ENCODE measurements at places on chromosomes 2 and 18. TPM values are rescaled to one million over a fixed set of nuclear protein-coding genes. Genes with fewer than 3 reads are reported as not detected.

GRCh38 chr18:809985-810642, 1.9 kb downstream of the YES1 start:
- H3K4me3 ChIP-seq, result peak overlapping the region; percentile 91
- DNase-seq, result peak; percentile 43
- H3K27ac ChIP-seq, result peak overlapping the region; percentile 17
- H3K27me3 ChIP-seq, result peaks cover 15% of the 10 kb centered on the region
- peaks cover 38% of the 10 kb centered on the region for H3K4me1 ChIP-seq

GRCh38 chr2:169452080-169452479, 27.2 kb upstream of the BBS5 start:
- H3K27me3 ChIP-seq, result no peaks in the 10 kb centered on the region
- DNase-seq, result peak; percentile 27
- no peaks in the 10 kb centered on the region for H3K36me3 ChIP-seq
- H3K4me3 ChIP-seq, result no peak overlapping the region

GRCh38 chr2:117832905-117833613, 18.6 kb downstream of the DDX18 start:
- peaks cover 11% of the 10 kb centered on the region for H3K4me1 ChIP-seq
- H3K27ac ChIP-seq, result no peak overlapping the region
- H3K27me3 ChIP-seq, result no peaks in the 10 kb centered on the region
- peaks cover 48% of the 10 kb centered on the region for H3K36me3 ChIP-seq

GRCh38 chr2:230696670-230697069, 16.0 kb upstream of the CAB39 start:
- H3K27me3 ChIP-seq, result no peaks in the 10 kb centered on the region
- no peaks in the 10 kb centered on the region for H3K36me3 ChIP-seq
- no peak overlapping the region for H3K27ac ChIP-seq
- H3K4me3 ChIP-seq, result no peak overlapping the region
- no peak for DNase-seq

- H3K27me3 ChIP-seq, result no peaks in the 10 kb centered on the region
- no peak overlapping the region for H3K27ac ChIP-seq
- no peak for DNase-seq
- H3K4me1 ChIP-seq, result no peaks in the 10 kb centered on the region
- H3K36me3 ChIP-seq, result no peaks in the 10 kb centered on the region
These were observed 57.0 kb upstream of the CYRIA start for GRCh38 chr2:16722677-16723076.

- H3K27ac ChIP-seq, result no peak overlapping the region
- DNase-seq, result no peak
- no peaks in the 10 kb centered on the region for H3K36me3 ChIP-seq
- H3K4me1 ChIP-seq, result no peaks in the 10 kb centered on the region
- H3K4me3 ChIP-seq, result no peak overlapping the region
- no peaks in the 10 kb centered on the region for H3K27me3 ChIP-seq
These were observed 317.7 kb downstream of the RDH14 start for GRCh38 chr2:18242716-18243115.

- peaks cover 2% of the 10 kb centered on the region for H3K27me3 ChIP-seq
- no peaks in the 10 kb centered on the region for H3K36me3 ChIP-seq
- DNase-seq, result no peak
These were observed 41.1 kb downstream of the UPP2 start for GRCh38 chr2:158142568-158143332.

DNA sequence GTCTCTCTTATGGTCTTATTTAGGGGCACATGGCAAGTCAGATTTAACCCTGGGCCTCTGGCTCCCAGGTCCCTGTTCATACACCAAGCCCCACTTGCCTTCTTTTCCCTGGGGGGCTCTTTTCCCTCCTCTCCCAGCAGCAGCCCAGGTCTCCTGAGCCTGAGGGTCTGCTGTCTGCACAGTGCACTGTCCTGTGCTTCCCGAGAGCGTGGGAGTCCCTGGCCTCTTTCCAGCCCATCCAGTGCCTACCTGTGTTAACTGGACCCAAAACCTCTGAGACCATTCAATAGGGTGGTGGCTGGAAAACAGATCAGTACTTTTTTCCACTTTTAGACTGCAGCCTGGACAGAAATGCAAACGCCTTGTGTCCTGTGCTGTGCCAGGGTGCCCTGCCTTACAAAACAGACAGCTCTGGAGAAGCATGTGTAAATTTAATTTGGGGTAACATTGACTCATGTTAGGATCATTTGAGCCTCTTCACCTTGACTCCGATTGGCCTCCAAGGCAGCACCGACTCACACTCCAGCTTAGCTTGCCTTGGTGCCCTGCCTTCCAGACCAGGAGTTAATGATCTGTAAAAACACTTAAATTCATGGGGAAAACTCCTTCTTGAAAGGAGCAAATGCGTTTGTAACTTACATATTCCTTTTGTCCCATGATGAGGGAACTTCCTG, 34.3 kb downstream of the TWIST2 start:
- H3K4me3 ChIP-seq, result no peak overlapping the region
- H3K27me3 ChIP-seq, result no peaks in the 10 kb centered on the region
- H3K4me1 ChIP-seq, result no peaks in the 10 kb centered on the region
- no peak for DNase-seq

DNA sequence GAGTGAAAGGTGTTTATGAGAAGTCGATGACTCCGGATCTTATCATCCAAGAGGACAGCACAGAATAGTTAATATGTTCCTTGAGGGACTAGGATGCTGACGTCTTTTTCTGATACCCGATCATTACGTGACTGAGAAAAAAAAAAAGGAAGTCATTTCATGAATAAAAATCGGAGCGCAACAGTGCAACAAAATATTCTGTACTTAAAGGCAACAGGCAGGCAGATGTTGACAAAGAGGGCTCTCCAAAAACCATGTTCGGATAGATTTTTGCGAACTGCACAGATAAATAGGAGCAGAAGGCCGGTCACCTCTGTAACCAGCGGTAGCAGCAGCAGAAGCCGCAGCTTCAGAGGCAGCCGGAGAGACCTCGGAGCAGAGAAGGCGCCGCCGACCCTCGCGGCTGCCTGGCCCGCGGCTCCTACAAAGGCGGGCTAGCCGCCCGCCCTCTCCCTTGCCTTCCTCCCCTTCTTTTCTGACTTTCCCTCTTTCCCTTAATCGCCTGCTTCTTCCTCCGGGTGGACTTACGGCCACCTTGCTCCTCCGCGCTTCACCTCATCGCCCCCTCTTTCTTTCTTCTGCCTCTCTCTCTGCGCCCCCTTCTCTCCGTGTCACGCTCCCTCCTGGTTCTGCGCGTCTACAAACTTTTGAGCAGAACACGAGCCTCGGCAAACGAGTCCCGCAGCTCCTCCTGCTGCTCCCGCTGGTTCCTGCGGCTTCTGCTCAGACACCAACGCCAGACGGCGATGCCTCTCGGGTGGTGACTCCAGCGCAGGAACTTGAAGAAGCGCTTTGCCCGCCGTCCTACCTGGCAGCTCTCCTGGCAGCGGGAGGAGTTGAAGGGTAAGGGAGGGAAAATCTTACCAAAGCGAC, at the start of gene ADCYAP1:
TSS of gene ADCYAP1 (plus strand) at position 654 of the 873 bp plus-strand sequence. CDS start 516 bp downstream, outside the sequence.
- no peaks in the 10 kb centered on the region for H3K36me3 ChIP-seq
- no peak for DNase-seq
- H3K4me3 ChIP-seq, result no peak within 1 kb of the TSS
- peaks cover 13% of the 10 kb centered on the region for H3K27me3 ChIP-seq
- peaks cover 24% of the 10 kb centered on the region for H3K4me1 ChIP-seq

GRCh38 chr2:19123556-19123955, 234.9 kb downstream of the OSR1 start:
- H3K27me3 ChIP-seq, result no peaks in the 10 kb centered on the region
- H3K27ac ChIP-seq, result no peak overlapping the region
- H3K4me3 ChIP-seq, result no peak overlapping the region
- H3K36me3 ChIP-seq, result no peaks in the 10 kb centered on the region

DNA sequence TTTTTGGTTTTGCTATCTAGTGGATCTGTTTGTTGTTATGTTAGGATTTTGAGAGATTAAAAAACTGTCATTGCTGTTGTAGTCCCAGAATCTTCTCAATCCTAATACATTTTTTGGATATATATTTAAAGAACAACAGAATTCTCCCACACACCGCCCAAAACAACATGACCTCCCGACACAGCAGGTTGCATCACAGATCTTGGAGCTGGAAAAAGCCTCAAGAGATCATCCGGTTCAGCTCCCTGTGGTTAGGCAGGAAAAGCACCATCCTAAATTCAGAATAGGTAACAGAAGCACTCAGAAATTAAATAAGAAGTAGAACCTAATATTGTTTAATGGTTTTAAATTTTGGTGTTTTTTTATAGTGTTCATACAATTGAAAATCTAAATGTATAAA, 251.4 kb upstream of the STON1 start:
- H3K36me3 ChIP-seq, result no peaks in the 10 kb centered on the region
- H3K4me1 ChIP-seq, result no peaks in the 10 kb centered on the region
- no peak overlapping the region for H3K4me3 ChIP-seq
- no peak overlapping the region for H3K27ac ChIP-seq

GRCh38 chr2:275466-275865, 10.7 kb downstream of the ACP1 start:
- no peaks in the 10 kb centered on the region for H3K4me1 ChIP-seq
- no peak overlapping the region for H3K27ac ChIP-seq
- peaks cover 91% of the 10 kb centered on the region for H3K36me3 ChIP-seq
- no peaks in the 10 kb centered on the region for H3K27me3 ChIP-seq
- H3K4me3 ChIP-seq, result no peak overlapping the region
- DNase-seq, result no peak

- no peaks in the 10 kb centered on the region for H3K27me3 ChIP-seq
- no peak overlapping the region for H3K4me3 ChIP-seq
- no peaks in the 10 kb centered on the region for H3K36me3 ChIP-seq
- H3K27ac ChIP-seq, result no peak overlapping the region
These were observed 540.7 kb downstream of the TNS1 start for GRCh38 chr2:217462121-217462520.

- no peaks in the 10 kb centered on the region for H3K27me3 ChIP-seq
- no peaks in the 10 kb centered on the region for H3K4me1 ChIP-seq
- H3K27ac ChIP-seq, result no peak overlapping the region
- no peak overlapping the region for H3K4me3 ChIP-seq
- H3K36me3 ChIP-seq, result no peaks in the 10 kb centered on the region
These were observed 69.1 kb upstream of the AFF3 start for GRCh38 chr2:100211521-100211920.

- H3K4me1 ChIP-seq, result no peaks in the 10 kb centered on the region
- no peak for DNase-seq
These were observed 848.0 kb downstream of the DPP10 start for GRCh38 chr2:115290478-115290877.

DNA sequence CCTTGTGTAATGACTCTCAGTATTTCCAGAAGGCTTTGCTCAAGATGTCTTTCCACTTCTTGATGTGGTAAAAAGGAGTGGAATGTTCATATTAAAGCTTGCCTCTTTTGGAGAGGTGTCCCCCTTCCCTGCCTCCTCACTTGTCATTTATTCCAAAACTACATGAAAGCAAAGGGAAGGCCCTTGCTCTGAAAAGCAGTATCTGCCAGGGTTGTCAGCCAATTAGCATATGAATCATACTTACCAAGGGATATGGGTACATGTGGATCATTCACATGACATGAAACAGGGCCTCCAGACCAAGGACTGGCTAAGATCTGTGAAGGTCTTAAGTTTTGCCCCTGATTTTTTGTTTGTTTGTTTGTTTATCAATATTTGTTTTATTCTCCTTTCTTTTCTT, 31.3 kb downstream of the ANXA4 start:
- no peaks in the 10 kb centered on the region for H3K36me3 ChIP-seq
- H3K4me3 ChIP-seq, result no peak overlapping the region
- H3K27me3 ChIP-seq, result no peaks in the 10 kb centered on the region
- no peak overlapping the region for H3K27ac ChIP-seq
- H3K4me1 ChIP-seq, result peaks cover 19% of the 10 kb centered on the region

DNA sequence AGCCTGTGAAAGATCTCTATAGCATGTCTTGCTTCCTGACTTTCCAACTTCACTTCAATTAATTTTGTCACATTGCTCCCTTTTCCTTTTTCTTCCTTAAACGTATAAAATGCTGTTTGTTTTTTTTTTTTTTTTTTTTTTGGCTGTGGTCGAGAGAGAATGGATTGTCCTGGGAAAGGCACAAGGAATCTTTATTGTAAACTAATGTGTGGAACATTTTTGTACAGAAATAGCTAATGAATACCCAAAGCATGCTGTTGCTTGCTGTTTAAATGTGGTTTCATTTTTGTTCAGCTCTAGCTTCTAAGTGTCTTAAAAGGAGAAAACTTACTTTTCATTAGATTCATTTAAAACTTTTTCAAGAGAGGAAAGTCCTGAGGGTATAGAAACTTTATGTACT, 105.5 kb downstream of the GPD2 start:
- no peaks in the 10 kb centered on the region for H3K27me3 ChIP-seq
- no peak for DNase-seq
- no peaks in the 10 kb centered on the region for H3K36me3 ChIP-seq

- H3K4me1 ChIP-seq, result no peaks in the 10 kb centered on the region
- no peaks in the 10 kb centered on the region for H3K36me3 ChIP-seq
- no peaks in the 10 kb centered on the region for H3K27me3 ChIP-seq
- no peak for DNase-seq
- H3K4me3 ChIP-seq, result no peak overlapping the region
These were observed 33.8 kb downstream of the LCLAT1 start for GRCh38 chr2:30480703-30481322.

- peaks cover 8% of the 10 kb centered on the region for H3K27me3 ChIP-seq
- H3K36me3 ChIP-seq, result no peaks in the 10 kb centered on the region
- no peak for DNase-seq
- no peak overlapping the region for H3K27ac ChIP-seq
- no peak overlapping the region for H3K4me3 ChIP-seq
These were observed 31.8 kb downstream of the AFF3 start for GRCh38 chr2:100110614-100111000.

Gene CHST9
- not detected for total RNA-seq

Gene LRRFIP1
- 183 TPM for total RNA-seq

Gene AGXT
- not detected for total RNA-seq

Gene SLC4A3
- total RNA-seq, result not detected

Gene ALPG
- total RNA-seq, result not detected

Gene GALR1
- not detected for total RNA-seq

Gene MC4R
- total RNA-seq, result not detected

Gene RNF152
- 0.39 TPM for total RNA-seq

Gene INHA
- not detected for total RNA-seq

Gene PLCD4
- 0.12 TPM for total RNA-seq
